ENCODE measurements at places on chromosomes 3 and 15.

- no peak for DNase-seq
These were observed 227.2 kb downstream of the ADAMTS17 start for GRCh38 chr15:100114571-100114970.

DNA sequence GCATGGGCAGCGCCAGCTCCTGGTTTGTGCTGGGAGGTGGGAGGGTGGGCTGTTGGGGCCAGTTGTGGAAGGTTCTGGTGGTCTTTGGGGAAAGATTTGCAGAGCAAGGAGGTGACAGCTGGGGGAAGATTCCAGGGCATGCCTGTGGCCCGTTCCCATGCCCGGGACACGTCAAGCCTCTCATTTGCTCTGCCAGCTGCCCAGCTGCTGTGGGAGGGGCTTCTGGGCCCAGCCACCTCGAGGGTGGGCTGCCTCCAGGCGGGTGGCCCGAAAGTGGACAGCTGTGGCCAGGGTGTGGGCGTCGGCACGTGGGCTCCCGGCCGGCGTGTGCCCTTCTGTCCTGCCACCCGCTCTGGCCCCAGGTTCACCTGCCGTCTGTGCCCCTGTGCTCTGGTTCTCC, 17.2 kb downstream of the PLXNA1 start:
- DNase-seq: no peak

DNA sequence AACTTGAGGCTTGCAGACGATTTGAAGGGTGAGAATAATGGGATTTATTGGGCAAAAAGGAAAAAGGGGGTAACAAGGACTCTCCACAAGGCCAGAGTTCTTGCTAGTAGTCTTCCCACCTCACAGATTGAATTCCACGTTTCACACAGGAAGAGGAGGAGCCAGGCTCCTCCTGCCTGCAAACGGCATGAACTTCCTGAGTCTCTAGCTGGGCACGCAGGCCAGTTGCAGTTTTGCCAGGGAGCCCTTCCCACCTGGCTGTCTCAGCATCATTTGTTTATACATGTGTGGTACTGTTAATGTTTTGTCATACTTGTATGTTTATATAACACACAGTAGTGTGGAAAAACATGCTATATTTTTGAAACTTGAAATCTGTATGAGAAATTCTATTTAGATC, 155.0 kb downstream of the NLGN1 start:
- no peak for DNase-seq

DNA sequence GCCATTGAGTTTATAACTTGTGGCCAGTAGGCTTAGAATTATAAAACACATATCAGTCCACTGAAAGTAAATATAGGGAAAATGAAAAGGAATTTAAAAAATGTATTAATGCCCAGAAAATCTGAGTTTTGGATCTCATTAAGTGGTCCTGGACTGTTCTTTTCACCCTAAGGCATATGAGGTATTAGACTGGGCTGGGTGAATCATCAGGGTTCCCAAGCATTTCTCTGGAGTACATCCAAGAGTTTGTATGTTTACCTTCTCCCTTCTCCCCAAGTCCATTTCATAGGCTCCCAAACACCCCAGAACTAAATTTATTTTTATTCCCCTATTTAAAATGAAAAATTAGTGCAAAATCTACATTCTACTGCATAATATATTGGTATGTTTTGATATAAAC, 31.9 kb upstream of the SPTSSB start:
- DNase-seq: no peak

- no peak for DNase-seq
These were observed 34.5 kb downstream of the P3H2 start for GRCh38 chr3:190086191-190086590.

DNA sequence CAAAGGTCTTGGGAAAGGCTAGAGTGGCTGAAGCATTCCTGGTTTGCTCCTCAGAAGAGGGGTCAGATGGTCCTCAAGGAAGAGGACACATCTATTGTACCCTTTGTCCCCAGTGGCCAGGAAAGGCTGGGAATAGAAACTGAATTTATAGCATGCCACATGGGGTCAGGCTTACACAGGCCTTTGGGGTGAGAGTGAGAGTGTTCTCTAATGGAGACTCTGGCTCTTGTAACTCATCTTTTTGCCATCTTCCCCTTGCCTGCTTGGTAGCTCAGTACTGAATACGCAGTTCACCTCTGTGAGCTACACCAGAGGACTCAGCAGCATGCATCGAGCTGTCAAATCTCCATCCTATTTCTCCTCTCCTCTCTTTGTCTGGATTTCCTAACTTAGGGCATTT, 87.5 kb downstream of the ATP2B2 start:
- no peak for DNase-seq

DNA sequence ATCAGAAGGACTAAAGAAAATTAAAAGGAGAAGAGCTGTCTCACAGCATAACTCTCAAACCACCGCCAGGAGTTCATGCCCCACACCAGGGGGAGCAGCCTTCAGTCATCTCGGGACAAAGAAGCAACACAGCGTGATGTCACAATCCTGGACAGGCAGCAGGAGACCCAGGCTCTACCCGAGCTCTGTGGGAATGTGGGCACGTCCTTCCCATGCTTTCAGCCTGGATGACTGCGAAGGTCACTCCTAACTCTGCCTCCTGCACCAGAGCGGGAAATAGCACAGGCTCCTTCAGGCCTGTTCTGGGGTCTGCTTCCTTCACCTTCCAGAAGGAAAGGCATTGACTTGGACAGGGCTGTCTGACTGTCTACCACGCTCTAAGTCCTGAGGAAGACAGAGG, 31.3 kb downstream of the NOX5 start:
- no peak for DNase-seq

- no peak for DNase-seq
These were observed 5.3 kb upstream of the NCK1 start for GRCh38 chr3:136856665-136857064.

- no peak for DNase-seq
These were observed 341.8 kb upstream of the TBL1XR1 start for GRCh38 chr3:177538750-177539730.

- peak; percentile 58 for DNase-seq
These were observed 40.4 kb downstream of the DNAJB8 start for GRCh38 chr3:128426128-128426921.

DNA sequence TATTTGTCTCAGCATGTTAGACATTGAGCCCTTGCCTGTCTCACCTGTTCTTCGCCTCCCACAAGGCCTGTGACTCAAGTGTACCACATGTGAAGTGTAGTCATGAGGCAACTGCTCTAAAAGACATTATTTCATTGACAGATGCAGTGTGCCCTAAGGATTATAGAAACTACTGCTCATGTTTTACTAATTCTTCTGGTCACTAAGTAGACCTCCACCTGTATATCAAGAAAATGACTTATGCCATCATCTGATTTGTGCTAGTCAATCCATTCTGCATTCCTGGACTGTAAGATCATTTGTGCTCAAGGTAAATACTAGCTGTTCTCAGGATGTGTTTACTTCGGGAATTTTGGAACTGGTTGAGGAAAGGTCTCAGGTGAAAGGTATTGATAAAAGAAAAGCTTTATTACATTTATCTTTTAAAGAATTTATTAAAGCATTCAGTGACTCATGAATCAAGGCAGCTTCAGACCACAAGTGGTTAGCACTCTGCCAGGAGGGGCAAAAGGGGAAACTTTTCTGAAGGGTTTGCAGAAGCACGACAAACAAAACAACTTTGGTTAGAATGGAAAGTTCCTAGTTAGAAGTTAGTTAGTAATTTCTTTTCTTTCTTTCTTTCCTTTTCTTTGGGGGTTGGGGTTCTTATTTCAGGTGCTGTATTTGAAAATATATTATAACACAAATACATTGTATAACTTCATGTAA, 465.3 kb upstream of the CBLB start:
- peak; percentile 71 for DNase-seq

- DNase-seq: no peak
These were observed 44.9 kb downstream of the APBA2 start for GRCh38 chr15:28930476-28931291.

- no peak for DNase-seq
These were observed 68.5 kb downstream of the SLC7A14 start for GRCh38 chr3:170517242-170517945.

DNA sequence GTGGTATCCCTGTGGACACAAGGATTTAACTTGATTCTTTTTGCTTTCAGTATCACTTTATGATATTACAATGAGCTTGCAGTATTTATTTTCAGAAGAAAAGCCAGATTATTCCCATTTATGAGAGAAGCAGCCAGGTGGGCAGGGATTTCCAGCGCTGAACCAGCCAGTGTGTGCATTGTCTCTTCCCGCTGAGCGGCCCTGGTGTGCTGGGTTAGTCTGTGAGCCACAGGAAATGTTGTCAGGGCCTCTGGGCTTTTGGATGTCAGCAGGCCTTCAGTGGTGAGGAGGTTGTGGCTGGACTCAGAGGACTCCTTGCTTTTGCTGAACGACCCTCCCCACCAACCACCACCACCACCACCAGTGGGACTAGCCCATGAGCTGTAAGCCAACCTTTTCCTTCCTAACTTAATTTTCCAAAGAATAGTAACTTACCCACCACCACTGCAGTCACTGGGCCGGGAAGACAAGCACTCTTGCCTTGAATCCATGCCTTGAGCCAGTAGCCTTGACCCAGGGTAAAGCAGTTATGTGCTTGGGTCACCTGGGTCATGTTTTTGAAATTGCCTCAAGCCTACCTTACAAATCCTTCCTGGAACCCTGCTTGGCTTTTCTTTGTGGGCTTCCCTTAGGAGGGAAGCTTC, 33.1 kb downstream of the FLNB start:
- no peak for DNase-seq

DNA sequence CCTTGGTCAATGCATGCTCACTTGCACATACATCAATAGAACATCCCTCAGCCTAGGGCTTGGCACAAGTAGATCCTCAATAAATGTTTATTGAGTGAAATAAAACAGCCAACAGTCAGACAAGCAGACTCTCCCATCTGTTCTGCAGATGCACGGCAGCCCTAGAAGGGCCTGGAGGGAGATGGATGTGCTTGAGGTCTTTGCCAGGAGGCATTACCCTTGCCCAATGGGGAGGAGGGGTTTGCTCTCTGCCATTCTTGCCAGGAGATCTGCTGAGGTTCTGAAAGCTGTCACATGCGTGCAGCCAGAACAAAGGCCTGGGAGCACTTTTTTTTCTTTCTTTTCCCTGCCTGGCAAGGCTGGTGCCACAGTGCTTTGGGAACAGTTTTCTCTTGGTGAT, 349.3 kb upstream of the THRB start:
- no peak for DNase-seq

DNA sequence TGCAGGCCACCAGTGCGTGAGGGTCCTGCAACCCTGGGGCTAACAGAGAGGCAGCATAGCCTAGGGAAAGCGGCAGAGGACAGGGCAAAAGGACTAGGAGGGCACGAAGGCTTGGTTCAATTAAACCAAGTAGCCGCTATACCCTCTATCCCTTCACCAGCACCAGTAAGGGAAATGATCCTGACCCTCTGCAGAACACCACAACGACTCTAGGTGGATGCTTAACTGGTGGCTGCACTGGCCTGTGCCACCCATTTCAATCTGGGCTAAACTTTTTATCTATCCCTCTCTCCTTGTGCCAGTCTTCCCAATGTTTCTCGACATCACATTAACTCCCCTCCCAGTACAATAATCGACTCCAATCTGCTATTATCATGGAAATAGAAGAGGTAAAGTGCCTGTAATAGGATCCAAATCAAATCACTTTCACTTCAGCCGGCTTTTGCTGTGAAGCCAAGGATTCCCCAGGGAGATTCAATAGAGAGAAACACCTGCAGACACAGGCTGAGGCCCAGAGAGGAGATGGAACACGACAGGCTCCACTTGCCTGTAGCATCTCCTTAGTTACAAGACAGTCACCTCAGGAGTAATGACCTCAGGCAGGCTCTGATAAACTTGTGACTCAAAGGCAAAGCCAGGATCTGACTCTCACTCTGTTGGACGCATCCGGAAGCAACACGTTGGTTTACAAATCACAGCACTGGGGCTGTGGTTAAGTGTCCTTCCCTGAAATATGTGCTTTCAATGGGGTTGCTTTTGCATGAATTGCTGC, 791.6 kb upstream of the ARRDC4 start:
- DNase-seq: no peak

GRCh38 chr15:70492240-70493177, 270.8 kb downstream of the UACA start:
- DNase-seq: peak; percentile 85

DNA sequence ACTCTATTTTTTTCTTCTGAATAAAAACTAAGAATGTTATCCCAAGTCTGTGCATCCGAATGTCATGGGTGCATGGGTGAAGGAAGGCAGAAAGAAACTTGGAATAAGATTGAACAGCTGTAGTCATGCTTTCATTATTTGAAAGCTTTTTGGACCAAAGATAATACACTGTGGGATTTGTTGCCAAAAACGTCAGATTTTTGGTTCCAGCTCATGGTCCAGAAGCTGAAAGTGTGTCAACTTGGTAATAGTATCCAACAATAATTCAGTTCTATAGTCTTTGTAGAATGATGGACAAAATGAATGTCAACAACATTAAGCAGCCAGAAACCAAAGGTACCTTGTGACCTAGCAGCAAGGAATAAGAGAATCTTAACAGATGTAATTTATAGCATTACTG, 327.9 kb upstream of the ADAMTS9 start:
- DNase-seq: no peak

- no peak for DNase-seq
These were observed 611.9 kb downstream of the EDEM1 start for GRCh38 chr3:5799398-5799797.

DNA sequence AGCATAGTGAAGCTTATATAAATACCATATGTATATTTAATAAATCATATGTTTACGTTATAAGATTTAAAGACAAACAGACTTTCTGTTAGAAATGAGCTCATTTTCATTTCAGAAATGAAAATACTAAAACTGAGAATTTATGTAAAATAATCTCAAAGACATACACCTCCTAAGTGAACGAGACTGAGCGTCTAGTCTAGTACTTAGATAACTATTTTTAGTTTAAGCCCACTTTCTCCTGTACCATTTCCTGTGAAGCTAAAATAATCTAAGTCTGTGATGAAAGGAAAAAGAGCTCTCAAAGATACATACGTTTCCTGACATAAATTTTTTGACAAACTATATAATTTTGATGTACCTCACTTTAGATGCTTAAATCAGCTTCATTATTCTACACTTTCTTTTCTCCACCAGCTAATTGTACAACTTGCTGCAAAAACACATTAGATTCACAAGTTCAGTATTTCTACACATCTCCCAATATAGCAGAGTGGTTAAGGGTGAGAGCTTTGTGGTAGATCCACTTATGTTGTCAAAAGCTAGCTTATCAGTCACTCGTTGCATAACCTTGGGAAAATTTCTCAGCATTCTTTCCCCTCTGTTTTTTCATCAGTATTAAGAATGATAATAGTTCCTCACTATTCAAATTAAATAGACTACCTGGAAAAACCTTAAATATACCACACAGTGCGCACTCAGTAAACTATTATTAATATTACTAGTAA, 703.0 kb downstream of the PLOD2 start:
- DNase-seq: no peak

- no peak for DNase-seq
These were observed 255.6 kb upstream of the ZNF717 start for GRCh38 chr3:76040946-76041345.

GRCh38 chr3:169118666-169119370, 544.7 kb downstream of the MECOM start:
- DNase-seq: no peak

- peak; percentile 78 for DNase-seq
These were observed at the start of gene CIB2 for GRCh38 chr15:78131295-78132061. CIB2 (minus strand) TSS chr15:78131445; CDS start chr15:78131215, 230 bp downstream.

GRCh38 chr3:102004561-102004960, 155.2 kb downstream of the NFKBIZ start:
- DNase-seq: no peak

- no peak for DNase-seq
These were observed 495.9 kb upstream of the NECTIN3 start for GRCh38 chr3:110575702-110576101.
